Tibial artery (tissue), 4 donors: ENCODE measurements at places on chromosomes 1 and 21.

DNA sequence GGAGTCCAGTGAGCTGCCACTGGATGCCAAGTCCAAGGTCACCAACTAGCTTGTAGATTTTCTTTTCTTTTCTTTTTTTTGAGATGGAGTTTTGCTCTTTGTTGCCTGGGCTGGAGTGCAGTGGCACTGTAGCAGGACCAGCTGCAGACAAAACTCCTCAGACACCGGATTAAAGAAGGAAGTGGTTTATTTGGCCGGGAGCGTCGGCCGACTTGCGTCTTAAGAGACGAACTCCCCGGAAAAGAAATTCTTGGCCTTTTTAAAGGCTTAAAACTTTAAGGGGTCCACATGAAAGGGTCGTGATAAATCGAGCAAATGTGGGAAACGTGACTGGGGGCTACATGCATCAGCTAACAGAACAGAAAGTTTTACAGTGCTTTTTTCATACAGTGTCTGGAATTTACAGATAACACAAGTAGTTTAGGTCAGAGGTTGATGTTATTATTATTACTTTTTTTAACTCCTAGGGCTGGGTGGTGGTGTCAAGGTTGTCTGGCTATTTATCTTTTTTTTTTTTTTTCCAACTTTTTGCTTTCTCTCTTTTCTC, 36.4 kb upstream of the CFAP126 start:
- no peak for DNase-seq

DNA sequence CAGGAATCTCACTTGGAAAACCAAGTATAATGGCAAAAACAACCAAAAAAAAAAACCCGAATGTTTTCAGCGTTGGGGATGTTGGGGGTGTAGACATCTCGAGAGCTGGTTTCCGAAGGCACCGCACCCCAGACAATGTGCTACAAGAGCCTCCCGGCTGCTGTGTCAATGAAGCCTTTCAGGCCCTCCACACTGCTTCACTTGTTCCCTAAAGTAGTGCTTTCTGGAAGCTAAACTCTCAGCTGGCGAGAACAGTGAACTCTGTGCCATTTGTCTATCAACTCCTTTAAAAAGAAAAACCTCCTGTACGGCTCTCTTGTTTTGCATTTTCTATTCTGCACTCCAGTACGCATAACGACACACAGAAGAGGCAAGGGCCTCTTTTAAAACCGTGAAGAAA, 32.5 kb downstream of the PLEKHO1 start:
- no peak for DNase-seq

- no peak for DNase-seq
Measured at GRCh38 chr1:154859786-154860155, 10.3 kb downstream of the KCNN3 start.

DNA sequence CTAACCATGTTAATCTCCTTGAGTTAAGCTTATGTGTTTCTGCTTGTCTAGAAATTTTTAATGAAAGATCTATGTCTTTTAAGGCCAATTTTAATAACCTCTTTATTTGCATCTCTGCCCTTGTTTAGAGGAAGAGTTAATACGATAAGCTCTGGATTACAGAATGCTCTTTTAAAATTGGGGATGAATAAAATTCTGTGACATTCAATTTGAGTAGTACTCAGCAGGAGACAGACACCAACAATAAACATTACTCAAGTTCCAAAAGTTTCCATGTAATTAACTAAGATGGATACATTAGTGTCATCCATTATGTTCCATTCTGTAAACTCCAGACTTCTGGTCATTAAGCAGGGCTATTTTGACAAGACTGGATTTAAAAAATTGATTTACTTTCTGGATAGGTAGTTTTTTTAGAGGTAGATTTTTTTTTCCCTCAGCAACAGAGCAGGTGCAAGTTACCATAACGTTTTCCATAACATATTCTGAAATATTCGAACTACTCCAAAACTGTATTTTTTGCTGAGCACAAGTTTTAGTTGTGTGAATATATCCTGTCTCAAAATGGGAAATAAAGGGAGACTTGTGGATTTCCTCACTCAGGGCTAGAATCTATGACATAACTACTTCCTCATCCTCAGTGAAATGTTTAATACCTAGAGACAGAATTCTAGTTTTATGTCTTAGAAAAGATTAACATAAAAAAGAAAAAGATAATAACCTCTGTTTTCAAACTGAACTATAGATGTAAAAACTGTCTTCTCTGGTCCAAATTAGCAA, 221.7 kb downstream of the NEGR1 start:
- DNase-seq = no peak

DNA sequence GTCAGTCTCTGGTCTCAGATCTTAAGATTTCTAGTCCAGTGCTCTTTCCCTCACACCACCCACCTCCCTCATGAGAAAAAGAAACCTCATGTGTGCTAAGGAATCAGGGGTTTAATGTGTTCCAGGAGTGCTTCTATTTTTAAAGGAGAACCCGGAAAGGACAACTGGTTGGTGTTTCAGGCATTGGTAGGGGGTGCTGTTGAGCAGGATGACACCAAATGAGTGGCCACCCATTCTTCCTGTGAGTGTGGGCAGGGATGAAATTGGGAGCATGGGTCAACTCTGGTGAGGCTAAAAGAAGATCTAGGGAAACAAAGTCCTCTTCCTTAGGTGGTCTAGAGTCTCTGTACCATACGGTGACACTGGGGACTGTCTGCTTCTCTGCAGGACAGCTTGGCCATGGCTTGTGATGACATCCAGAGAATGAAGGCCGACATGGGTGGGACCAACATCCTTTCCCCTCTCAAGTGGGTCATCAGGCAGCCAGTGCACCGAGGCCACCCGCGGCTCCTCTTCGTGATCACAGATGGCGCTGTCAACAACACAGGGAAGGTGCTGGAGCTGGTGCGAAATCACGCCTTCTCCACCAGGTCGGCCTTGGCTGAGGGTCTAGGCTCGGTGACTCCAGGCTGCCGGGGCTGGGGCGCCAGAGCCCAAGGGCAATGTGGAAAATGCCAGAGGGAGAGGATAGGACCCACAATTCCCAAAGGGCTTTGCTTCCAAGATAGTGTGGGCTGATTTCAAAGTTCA, 39.3 kb downstream of the VWA5B1 start:
- no peak for DNase-seq

DNA sequence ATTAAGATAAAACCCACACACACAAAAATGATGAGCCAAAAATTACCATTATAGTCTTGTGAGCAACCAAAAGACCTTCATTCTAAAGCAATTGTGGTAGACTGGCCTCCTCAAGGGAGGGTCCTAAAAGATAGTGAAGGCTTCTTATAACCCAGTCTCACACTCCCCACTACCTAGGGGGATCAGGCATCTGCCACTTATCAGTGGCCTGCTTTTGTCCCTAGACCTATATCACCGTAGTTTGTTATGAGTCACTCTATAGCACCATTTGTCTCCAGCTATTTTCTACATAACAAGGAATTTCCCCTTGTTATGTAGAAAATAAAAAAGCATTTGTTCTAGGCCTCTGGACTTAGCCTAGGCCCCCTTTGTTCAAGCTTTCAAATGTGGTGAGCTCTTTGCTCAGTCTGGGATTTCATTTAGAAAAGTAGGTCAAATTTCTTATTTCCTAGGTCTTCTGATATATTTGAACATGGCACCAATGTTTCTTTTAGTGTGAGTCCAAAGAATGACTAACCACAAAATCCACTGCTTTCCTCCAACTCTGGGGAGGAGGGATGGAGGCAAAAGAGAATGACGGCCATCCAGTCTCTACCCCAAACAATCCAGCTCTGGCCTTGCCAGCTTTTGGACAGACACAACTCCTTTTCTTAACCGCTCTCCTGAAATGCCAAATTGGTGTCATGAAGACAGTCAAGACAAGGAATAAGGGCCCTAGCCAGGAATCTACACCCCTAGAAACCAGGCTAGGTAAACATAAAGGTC, 8.9 kb downstream of the ADAR start:
- no peak for DNase-seq

- DNase-seq = no peak
Measured at GRCh38 chr1:77267035-77267434, 14.8 kb upstream of the AK5 start.

DNA sequence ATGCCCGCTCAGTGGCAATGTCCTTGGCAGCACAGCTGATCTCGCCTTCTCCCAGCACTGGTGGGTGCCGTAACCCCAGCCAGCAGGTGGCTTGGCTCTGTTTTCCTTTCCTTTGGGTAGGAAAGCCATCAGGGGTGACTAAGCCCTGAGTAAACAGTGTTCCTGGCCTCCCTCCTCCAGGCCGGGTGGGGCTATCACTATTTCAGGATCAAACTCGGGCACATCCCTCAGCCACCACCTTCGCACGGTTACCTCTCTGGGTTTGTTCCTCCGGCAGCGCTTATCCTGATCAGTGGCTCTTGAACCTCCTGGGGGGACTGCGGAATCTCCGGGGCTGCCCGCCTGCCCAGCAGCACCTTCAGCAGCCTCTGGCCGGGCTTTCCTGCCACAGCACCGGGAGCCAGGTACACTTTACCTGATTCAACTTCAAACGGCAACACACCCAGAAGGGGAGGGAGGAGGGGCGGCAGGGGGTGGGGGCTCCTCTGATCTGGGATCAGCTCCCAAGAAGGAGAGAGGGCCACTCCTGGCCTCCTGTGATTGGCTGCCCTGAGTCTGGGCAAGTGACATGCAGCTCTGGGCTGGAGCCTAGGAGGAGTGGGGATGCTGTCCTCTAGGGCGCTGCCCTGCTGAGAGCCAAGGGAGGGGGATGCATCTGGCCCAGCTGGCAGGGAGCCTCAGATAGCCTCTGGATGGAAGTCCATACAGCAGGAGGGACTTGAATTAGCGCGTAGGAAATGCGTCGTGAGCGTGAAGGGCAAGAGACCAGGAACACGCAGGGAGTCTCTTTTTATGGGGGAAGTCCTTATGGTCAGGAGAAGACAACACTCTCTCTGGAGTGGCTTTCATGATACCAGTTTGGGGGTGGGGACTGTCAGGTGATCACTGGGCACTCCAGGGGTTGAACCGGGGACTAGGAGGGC, at the start of gene ASCL5:
Gene ASCL5, minus strand, starts transcription at position 353 of the 923 bp plus-strand sequence. CDS start 11,812 bp downstream, outside the sequence.
- DNase-seq = no peak

- DNase-seq = no peak
Measured at GRCh38 chr1:18412882-18413353, 67.8 kb upstream of the KLHDC7A start.

- no peak for DNase-seq
Measured at GRCh38 chr1:204932573-204932909, 61.9 kb downstream of the NFASC start.

- DNase-seq = no peak
Measured at GRCh38 chr1:234108921-234109320, 204.4 kb downstream of the SLC35F3 start.

DNA sequence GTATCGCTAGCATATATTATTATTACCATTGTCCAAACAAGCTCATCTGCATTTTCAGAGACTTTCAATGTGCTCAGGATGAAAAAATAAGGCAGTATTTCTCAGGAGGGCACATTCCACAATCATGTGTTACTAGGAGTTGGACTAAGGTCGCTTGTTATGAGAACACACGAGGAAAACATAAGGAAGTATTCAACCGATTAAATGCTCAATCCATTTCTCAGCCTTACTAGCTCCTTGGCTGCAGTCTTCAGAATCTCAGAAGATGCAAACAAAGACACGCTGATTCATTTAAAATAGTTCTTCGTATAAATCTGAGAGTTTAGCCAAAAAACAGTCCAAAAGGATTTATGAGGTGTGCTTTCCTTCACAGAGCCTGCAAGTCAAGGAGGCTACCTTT, 82.0 kb upstream of the JAK1 start:
- no peak for DNase-seq

DNA sequence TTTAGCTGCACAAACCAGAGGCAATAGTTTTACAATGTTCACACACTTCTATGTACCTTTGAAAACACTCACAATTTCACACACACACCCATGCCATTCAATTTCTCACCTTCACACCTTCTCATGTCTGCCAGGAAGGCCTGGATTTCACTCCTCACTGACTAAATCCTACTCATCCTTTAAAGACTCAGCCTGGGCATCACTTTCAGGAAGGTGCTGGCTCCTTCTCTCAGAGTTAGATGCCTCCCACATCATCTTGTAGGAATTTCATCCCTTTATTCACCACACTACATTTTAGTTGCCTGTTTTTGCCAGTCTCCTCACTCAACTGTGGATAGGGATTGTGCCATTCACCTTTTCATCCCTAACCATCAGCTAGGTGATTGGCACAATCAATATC, 2.3 kb downstream of the IL20 start:
- no peak for DNase-seq

- no peak for DNase-seq
Measured at GRCh38 chr1:228944935-228945371, 209.7 kb downstream of the RHOU start.

DNA sequence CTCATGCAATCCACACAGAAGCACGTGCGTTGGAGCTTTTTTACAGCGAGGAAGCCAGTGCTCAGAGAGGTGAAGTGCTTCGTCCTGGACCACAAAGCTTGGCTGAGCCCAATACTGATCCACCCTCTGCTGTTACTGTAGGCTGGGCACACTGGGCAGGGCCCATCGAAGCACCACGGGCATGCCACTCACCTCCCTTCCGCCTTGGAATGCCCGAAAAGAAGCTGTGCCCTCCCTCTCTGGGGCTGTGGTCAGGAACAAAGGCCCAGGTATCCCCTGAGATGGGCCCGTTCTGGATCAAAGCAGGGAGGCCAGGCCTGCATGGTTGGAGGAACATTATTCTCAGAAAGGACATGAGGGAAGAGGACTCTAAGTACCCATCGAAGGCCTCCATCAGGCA, 206.7 kb upstream of the C1orf174 start:
- DNase-seq = no peak

DNA sequence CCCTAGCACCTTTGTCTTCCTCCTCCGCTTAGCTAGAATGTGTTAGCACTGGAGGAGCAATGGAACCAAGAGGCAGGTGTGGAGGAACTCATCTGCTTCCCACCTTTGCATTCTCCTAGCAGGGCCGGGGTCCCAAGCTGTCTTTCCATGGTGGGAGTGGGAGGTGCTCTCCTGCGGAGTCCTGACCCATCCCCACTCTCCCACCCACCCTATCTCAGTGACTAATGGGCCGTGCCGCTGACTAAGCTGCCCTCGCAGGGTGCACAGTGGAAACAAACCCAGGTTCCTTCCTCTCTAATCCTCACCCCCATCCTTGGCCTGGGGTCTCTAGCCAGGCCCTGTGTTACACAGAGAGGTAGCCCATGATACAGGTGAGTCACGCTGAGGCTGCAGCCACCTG, 177.5 kb downstream of the HIVEP3 start:
- DNase-seq = no peak
